ENCODE measurements at places on chromosomes 6 and 20. TPM values are rescaled to one million over a fixed set of nuclear protein-coding genes. Genes with fewer than 3 reads are reported as not detected.

DNA sequence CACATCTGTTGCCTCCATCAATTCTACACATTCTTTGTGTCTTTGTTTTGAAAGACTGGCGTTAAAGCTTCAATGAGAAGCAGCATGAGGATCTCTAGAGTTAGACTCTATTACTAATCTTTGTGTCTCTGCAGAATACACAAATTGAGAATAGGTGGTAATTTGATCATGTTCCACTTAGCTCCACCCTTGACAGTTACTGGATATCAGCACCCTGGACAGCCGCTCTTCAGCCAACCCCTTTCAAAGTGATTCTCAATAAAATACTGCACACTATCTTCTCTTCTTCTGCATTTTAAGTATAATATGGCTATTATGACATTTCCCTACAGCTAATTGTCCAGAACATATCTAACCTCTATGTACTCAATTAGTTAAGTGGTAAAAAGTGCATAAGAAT is 54.3 kb upstream of the CNR1 start:
- peak; percentile 10 for DNase-seq

ARMH2 gene
- total RNA-seq: not detected

GRCh38 chr6:86715676-86716075 is 221.7 kb upstream of the HTR1E start:
- peak; percentile 85 for DNase-seq

GRCh38 chr20:33000802-33001466 is 3.3 kb downstream of the SUN5 start:
- no peak for DNase-seq

- DNase-seq: no peak
Measured at GRCh38 chr6:30025186-30025585, 35.9 kb upstream of the POLR1H start.

FAM217A gene
- not detected for total RNA-seq

DNA sequence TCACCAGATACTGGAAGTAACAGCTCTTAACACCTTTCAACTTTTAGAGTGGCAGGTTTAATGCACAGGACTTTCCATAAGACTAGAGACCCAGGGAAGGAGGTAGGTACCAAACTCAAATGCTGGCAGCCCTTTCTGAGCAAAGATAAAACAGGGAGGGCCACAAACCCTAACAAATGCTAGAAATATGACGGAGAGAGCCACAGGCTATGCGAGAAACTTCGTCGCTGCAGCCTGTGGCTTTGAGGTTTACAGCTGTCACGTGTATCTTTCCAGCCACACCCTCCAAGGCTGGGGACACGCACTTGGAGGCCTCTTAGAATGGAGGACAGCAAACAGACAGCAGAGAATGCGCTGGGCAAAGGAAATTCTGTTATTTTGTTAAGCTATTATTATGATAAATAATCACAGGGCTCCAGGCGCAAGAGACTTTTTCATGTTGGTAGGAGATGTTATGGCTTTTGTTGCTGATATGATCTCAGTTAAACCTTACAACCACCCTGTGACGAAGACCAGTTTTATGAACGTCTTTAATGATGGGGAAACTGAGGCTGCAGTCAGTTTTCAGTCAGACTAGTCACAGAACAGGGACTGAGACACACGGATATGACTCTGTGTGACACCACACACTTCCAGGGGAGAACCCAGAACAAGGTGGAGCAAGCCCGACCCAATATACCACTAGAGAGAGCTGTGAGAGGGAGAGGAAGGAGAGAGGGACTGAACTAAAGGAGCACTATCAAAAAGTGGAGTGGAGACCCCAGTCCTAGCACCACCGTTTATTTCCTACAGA is 2.0 kb downstream of the TRAM2 start:
- DNase-seq: no peak

- DNase-seq: no peak
Measured at GRCh38 chr6:56933650-56934049, 21.3 kb upstream of the BEND6 start.

HNF4A gene
- total RNA-seq: not detected

- no peak for DNase-seq
Measured at GRCh38 chr6:143482593-143482992, 28.9 kb downstream of the FUCA2 start.

DNA sequence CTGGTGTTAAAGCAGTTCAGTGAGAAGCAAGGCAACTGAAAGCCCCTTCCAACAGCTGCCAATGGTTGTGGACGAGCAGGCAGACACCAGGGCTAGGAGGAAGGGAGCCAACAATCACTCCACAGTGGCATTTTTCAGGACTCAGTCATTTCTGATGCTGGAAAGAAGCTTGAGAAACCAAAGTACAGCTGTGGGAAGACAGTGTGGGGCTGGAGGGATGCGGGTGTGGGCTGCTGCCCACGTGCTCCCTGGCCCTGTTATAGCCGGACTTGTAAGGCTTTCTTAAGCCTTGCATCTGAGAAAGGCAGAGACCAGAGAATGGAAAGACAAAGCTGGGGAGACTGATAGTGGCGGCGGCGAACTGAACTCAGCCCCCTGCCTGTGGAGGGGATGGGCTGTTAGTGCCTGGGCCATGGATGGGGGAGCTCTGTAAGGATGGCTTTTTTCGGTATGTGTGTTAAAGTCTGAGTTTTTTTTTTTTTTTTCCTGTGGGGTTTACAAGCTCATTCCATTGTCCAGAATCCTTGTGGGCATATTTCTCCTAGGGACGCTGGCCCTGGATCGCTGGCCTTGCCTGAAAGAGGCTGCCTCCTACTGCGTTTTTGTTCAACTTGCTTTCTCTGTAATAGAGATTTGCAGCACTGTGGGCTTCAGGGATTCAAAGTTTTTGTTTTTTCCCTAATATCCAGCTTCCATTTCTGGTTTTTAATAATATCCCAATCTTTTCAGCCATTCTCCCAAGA is 91.7 kb downstream of the GJA10 start:
- DNase-seq: no peak

ISM1 gene
- total RNA-seq: not detected

- peak; percentile 89 for DNase-seq
Measured at GRCh38 chr6:52157301-52157941, 28.8 kb upstream of the IL17A start.

DNA sequence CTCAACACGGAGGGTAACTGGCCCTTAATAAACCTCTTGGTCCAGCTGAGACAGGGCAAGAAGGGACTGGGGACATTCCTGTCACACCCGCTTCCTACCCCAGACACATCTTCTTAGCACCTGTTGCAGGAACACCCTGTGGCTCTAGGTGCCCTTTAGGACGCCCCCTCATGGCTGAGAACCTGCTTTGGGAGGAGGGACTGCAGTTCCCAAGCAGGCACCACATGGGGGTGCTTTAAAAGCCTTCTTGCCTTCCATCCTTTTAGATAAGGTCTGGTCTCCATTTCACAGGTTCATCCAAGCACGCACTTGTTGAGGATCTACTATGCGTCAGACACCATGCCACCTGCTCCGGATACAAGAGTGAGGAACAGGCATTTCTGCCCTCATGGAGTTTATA is 26.6 kb downstream of the NSFL1C start:
- DNase-seq: peak; percentile 52

USP49 gene
- total RNA-seq: 1.5 TPM

- DNase-seq: no peak
Measured at GRCh38 chr20:19025430-19026120, 186.9 kb upstream of the SLC24A3 start.

- DNase-seq: no peak
Measured at GRCh38 chr6:36752886-36753506, 55.4 kb downstream of the RAB44 start.

- DNase-seq: no peak
Measured at GRCh38 chr6:136022224-136022874, 170.8 kb downstream of the PDE7B start.

DNA sequence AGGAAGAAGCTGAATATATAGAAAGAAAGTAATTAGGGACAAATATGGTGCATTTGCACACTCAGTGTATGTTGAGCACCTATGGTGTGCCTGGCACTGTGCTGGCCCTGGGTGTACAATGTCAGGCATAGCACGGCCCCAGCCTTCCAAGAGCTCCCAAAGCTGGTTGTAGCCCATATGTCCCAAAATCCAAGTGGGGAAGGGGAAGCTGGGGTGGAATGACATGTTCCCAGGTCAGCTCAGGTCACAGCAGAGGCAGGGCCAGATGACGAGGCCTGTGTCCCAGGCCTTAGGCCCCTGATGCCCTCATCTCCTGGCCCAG is 170.0 kb downstream of the VEGFA start:
- no peak for DNase-seq

- DNase-seq: no peak
Measured at GRCh38 chr6:160132297-160132637, 10.7 kb downstream of the SLC22A1 start.

AIF1 gene
- total RNA-seq: not detected

BMP7 gene
- not detected for total RNA-seq

ROMO1 gene
- 165 TPM for total RNA-seq

- no peak for DNase-seq
Measured at GRCh38 chr6:10389739-10390494, 25.0 kb downstream of the TFAP2A start.

DNA sequence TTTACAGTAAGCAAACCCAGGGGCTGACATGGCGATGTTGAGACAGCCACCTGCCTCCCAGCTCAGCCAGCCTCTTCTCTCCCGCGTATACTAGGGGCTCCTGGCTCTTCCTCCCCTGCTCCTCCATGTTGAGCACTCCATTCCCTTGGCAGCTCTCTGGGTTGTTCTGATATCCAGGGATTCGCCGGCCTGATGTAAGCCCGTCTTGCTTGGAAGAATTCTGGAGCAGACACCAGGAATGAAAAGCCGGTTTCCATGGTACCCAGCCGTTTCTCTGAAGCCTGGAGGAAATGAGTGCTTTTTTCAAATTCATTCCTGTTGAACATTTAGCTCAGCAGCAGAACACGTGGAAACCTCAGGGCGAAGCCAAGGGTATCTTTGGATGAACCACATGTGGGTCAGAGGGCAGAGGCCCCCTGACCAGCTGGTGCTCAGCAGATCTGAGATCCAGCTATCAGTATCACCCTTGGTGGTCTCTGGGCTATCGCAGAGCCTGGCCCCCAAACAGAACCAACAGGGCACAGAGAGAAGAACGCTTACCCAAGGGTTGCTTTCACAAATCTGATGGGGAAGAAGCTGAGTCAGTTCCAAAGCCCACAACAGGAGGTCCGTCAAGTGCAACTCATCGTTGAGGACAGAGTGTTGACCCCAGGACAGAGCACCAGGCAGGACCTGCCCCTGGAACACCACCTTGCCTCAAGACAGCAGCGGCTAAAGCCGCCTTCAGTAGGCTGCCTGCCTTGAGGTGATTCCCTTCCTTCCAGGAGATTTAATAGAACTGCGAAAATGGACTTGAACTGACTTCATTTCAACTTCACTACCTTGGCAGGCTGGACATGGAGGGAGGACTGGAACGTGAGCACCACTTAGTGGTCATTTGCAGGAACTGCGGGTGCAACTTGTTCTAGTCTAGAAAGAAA is 96.1 kb upstream of the RIN2 start:
- DNase-seq: peak; percentile 70

DNA sequence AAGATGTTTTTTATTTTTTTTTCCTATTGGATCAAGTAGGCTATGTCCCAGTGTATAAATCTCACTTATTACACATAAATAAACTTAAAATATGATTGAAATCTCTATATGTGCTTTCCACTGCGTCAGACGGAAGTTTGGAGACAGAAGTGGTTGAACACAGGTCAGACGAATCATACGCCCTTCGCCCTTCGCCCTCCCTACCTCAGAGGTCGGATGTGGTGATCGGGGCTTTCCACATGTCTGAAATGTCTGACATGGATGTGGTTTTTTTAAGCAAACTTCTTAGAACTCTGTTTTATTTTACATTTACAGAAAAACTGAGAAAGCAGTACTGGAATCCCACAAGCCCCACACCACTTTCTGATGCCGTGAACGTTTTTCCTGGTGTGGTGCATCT is 344.4 kb downstream of the THBS2 start:
- DNase-seq: no peak

POM121L2 gene
- total RNA-seq: not detected

All from bronchial epithelial cell (primary cell).